Fibroblast of the aortic adventitia (primary cell): ENCODE measurements at places on chromosomes 7 and 10. TPM values are rescaled to one million over a fixed set of nuclear protein-coding genes. Genes with fewer than 3 reads are reported as not detected.

- no peak for DNase-seq
Observed at GRCh38 chr10:130714742-130715467, 578.7 kb downstream of the GLRX3 start.

DNA sequence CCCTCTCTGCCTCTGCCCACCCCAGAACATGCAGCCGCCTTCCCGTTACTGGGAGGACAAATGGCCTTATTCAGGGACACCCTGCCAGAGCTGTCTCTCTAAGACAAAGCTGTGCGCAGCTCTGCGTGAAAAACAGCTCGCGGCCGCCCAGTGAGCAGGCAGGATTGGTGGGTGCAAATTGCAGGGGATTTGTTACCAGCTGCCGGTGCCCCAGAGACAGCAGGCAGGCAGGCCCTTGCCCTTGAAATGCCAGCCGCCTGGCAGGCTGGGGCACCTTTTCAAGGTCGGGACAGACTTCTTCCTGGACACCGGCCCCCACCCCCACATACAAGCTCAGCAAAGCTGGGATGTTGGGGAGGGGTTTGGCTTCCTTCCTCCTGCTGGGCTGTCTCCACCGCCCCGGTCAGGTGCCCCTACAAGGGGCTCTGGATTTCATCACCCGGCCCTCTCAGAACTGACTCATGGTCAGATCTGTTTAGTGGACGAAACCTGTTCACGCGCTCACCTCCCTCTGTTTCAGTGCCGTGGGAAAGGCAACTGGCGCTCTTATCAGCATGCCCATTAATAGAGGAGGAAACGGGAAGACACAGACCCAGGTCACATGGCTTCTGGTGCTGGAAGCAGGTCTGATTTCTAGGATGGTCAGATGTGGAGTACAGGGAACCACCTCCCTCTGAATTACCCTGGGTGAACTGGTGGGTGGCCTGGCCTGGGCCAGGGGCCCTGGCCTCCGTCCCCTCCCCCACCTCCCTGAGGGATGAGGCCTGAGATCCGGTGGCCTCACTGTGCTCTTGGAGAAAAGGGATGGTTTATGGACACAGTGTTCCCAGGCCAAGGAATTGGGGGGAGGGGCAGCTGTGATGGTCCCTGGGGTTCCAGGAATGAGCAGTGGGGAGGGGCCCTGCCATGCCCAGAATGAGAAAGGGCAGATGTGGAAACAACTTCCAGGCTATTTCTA lies 123.9 kb upstream of the PPIF start:
- DNase-seq: peak; percentile 75

SYNPO2L gene
- total RNA-seq: not detected in 2 replicates

GRCh38 chr10:16117305-16117695 lies 257.0 kb upstream of the MINDY3 start:
- no peak for DNase-seq

- DNase-seq: peak; percentile 76
Observed at GRCh38 chr10:98404571-98405359, 10.2 kb downstream of the PYROXD2 start.

SUGCT gene
- 1.9 and 6.7 TPM in 2 replicates for total RNA-seq

- DNase-seq: no peak
Observed at GRCh38 chr10:29512425-29512974, 122.3 kb downstream of the SVIL start.

LANCL2 gene
- 14.6 and 27.3 TPM in 2 replicates for total RNA-seq

- peak; percentile 24 for DNase-seq
Observed at GRCh38 chr7:91852263-91852741, 28.2 kb downstream of the MTERF1 start.

GRCh38 chr7:14936554-14936953 lies 34.0 kb upstream of the DGKB start:
- peak; percentile 77 for DNase-seq

- DNase-seq: no peak
Observed at GRCh38 chr10:127151541-127151940, 44.9 kb downstream of the INSYN2A start.

GRCh38 chr7:55240418-55241142 lies 124.6 kb upstream of the LANCL2 start:
- DNase-seq: no peak

DNA sequence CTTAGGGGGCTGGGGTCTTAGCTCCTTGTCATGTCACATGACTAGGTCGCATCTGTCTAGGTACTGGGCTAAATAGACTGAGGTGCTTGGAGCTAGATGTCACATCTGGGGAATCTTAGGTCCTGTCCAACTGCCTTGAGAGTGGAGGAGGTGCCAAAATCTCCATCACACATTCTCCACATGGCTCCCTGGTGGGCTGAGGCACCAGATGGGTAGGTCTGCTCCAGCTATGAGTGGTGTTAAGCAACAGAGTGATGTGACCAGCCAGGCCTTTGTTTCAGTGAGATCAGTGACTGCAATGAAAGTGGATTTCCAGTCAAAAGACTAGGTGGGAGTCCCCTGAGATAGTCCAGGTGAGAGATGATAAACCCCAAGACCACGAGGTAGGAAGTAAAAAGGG lies 251.8 kb downstream of the BMPER start:
- DNase-seq: peak; percentile 49

GRCh38 chr10:66925896-66926715 lies at the start of gene LRRTM3:
TSS of gene LRRTM3 (plus strand) at chr10:66926036.
- DNase-seq: peak; percentile 62

DNA sequence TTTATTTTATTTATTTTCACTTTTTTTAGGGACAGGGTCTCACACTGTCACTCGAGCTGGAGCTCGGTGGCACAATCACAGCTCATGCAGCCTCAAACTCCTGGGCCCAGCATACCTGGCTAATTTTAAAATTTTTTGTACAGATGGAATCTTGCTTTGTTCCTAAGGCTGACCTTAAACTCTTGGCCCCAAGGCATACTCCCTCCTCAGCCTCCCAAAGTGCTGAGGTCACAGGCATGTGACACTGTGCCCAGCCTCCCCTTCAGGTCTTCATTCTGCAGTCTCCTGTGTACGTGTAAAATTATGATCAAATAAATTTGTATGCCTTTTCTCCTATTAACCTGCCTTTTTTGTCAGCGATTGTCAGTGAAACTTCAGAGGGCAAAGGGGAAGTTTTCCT lies 17.8 kb upstream of the TCTN3 start:
- DNase-seq: no peak

MET gene
- total RNA-seq: 7.5 and 24.1 TPM in 2 replicates

DNA sequence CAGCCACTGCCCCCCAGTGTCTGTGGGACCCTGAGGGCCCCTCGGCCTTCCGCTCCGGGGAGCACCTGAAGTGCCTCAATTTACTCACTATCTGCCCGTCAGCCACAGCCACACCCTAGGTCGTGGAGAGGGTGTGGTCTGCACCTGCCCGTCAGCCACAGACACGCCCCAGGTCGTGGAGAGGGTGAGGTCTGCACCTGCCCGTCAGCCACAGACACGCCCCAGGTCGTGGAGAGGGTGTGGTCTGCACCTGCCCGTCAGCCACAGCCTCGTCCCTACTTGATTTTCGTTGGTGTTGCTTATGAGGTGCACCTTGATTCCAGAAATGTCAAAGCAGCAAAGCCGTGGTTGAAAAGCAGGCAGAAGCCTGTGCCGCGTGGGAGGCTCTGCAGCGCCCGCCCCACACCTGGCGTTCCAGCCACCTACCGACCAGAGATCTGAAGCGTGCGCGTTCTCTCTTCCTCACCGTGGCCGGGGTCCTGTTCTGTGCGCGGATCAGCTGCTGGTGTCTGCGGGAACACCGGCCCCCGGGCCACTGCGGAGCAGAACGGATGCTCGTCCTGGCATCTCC lies 101.6 kb downstream of the DYNC2I1 start:
- DNase-seq: no peak

DNA sequence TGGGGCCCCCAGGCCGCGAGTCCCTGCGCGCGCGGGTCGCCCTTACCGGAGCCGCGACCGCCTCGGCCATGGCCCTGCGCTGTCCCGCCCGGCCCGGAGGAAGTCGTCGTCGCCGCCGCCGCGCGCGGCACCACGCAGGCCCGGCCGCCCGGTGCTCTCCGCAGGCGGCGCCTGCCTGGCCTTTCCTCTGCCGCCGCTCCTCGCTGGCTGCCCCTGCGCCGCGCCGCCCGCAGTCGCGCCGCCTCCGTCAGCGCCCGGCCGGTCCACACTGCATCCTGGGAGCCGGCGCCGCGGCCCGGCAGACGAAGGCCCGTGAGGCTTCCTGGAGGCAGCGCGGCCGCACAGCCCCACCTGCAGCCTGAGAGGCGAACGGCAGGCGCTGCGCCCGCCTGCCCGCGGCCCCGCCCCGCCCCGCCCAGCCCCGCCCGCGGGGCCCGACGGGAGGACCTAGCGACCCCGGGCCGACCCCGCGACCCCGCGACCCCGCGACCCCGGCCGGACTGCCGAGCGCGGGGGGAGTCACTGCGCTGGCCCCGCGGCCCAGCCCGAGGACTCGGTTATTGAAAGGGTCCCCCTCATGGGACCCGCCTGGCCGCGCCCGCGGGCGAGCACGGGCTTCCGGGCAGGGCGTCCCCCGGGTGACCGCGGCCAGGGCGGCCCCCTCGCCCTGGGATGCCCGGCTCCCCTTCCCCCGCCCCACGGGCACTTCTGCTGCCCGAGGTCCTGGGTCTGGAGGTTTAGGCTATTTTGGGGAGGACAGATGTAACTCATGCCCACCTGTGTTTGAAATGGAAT lies at the start of gene ZNF746:
Gene ZNF746, minus strand, starts transcription at position 343 of the 795 bp plus-strand sequence. Its CDS starts 273 bp downstream, at position 70.
- DNase-seq: peak; percentile 66

NUTM2A gene
- 0.33 TPM in 1 of 2 replicates, not detected in the other for total RNA-seq

DNA sequence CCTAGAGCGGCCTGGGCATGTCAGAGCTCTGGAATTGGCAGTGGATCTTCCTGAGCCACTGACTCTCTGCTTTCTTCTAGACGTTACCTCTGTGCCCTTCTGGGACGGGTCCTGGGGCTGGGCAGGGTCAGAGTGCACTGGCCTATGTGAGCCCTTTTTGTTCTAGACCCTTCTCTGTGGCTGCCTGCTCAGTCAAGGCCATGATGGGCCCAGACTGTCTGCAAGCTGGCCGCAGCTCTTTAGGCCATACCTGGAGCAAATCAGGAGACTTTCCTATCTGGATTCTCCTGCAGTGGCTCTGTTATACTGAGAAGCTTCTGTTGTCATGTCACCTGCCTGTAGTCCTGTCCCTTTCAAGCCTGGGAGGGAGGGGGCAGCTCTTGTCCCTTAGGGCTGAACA lies 70.1 kb downstream of the ADCY1 start:
- no peak for DNase-seq

GRCh38 chr7:64951250-64951848 lies 39.5 kb downstream of the ZNF117 start:
- DNase-seq: peak; percentile 63

- DNase-seq: no peak
Observed at GRCh38 chr7:42950417-42950816, 18.2 kb downstream of the MRPL32 start.

SHTN1 gene
- 4.2 and 9.2 TPM in 2 replicates for total RNA-seq

GRCh38 chr7:78769481-78770101 lies 683.9 kb downstream of the MAGI2 start:
- no peak for DNase-seq

DNA sequence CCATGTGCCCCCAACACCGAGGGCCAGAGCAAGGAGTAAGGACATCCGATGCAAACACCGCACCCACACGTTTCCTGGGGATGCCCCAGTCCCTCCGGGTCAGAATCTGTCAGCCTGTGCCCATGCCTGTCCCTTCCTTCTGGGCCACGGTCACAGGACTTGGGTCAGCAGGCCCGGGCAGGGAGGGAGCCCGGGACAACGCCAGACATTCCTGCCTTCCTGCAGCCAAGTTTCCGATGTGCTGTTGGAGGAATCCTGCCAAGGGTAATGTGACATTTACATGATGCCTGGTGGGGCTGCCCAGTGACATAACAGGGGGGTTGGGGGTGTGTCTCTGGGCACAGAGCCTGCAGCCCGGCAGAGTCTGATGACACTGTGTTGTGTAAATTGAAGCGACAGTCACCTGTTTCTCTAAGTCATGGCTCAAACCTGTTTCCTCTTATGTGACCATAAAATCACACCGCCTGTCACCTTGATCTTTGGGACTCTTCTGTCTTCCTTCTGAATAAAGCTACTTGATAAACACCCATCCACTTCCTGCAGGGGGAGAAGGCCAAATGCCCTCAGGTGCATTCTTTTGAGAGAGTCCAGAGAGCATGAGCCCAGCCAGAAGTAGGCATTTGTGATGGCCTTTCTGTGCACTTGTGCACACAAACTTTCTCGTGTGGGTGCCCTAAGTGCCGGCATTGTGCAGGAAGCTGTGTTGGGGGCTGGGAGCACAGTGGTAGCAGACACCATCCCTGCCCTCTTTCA lies 175.3 kb upstream of the RHEB start:
- no peak for DNase-seq

KIF11 gene
- 4.5 and 46.5 TPM in 2 replicates for total RNA-seq

GRCh38 chr7:77368974-77369373 lies 47.2 kb downstream of the GSAP start:
- peak; percentile 6 for DNase-seq

GRCh38 chr10:60290558-60290957 lies 99.1 kb downstream of the ANK3 start:
- DNase-seq: no peak
